ENCODE measurements at places on chromosomes 4 and X.

GRCh38 chr4:143736861-143737260, 36.4 kb upstream of the FREM3 start:
- DNase-seq: no peak

DNA sequence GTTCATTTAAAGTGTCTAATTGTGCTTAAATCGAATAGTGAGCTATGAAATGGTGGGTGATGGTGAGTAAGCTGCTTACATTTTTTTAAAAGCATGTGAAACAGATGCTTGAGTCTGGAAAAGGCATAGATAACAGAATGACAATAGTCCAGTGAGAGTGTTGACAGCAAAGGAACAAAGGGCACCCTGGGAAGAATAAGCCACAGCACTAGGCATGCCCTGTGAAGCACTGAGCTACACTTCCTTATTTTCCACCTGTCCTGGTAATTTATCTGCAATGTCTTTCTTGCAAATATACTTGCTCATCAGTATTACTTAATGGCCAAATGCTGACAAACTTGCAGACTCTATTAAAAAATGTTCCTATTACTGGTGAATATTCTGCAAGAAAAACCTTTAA, 168.7 kb downstream of the PRDM5 start:
- DNase-seq: no peak

DNA sequence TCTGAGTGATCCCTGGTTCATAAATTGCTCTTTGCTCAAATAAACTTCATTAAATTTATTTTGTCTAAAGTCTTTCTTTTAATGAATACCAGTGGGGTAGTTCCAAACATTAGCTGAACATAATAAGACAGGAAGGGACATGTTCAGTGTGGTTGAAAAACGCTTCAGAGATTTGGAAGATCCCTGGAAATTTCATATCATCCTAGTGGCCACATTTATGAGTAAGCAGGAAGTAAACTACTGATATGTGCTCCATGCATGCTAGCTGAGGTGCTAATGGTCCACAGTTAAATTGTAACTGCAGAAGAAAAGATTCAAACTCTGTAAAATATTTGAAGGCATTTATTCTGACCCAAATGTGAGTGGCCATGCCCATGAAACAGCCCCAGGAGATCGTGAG, 1328.7 kb downstream of the ADGRL3 start:
- no peak for DNase-seq

DNA sequence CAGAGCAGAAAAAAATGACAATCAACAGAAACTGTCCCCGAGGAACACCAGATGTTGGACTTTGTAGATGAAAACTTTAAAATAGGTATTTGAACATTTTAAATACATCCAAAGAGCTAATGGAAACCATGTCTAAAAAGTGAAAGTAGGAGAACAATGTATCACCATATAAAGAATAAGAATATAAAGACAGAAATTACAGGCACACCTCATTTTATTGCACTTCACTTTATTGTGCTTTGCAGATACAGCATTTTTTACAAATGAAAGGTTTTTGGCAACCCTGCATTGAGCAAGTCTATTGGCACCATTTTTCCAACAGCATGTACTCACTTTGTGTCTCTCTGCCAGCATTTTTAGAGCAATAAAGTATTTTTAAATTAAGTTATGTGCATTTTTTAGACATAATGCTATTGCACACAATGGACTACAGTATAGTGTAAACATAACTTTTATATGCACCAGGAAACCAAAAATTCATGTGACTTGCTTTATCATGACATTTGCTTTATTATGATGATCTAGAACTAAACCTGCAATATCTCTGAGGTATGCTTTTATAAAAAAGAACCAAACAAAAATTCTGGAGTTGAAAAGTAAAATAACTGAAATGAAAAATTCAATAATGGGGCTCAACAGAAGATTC, 212.4 kb upstream of the CASK start:
- no peak for DNase-seq

DNA sequence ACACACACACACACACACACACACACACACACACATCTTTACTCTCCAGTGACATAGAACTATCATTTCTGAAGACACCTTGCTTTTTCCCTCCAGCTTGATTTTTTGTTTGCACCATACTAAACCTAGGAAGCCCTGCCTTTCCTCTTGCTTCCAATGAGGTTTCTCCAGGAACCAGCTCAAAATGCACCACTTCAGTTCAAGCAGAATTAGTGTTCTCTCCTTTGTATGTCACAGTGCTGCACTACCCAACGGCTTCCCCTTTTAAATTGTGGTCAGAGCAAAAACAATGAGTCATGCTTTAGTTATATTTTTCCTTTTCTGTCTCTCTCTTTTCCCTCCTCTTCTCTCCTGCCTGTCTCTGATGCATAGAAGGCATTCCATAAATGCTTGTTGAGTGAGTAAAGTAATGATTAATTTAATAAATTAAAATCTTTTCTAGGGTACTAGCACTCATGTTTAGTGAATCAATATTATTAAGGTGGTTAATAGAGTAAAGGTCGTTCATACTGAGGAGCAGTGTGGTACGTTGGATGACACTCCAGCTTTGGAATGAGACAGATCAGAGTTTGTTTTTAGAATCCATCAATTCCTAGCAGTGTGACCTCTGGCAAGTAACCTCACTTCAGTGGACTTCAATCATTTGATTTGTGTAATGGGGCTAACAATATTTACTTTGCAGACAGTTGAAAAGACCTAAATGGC, 5.9 kb downstream of the RTL3 start:
- DNase-seq: peak; percentile 69

DNA sequence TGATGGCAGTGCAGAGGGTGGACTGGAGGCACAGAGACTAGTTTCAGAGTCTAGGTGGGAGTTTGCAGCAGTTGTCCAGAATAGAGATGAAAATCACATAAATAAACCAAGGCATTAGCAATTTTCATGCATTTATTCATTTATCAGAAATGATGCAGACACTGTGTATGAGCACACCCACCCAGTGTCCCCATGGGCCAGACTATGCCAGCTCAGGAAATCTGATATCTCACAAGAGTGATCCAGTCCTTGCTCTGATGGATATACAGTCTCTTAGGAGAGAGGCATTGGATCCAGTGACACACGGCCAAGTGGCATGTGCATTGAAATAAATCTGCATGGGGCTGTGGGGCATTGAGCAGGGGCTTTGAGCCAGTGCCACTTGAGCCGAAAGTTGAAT, 228.2 kb downstream of the FRMPD4 start:
- no peak for DNase-seq

Measured in HL-60 (cell line).